ENCODE measurements at places on chromosomes 4 and X.
A peak's percentile ranks its signal among the peaks of the same experiment; 100 is the strongest.

DNA sequence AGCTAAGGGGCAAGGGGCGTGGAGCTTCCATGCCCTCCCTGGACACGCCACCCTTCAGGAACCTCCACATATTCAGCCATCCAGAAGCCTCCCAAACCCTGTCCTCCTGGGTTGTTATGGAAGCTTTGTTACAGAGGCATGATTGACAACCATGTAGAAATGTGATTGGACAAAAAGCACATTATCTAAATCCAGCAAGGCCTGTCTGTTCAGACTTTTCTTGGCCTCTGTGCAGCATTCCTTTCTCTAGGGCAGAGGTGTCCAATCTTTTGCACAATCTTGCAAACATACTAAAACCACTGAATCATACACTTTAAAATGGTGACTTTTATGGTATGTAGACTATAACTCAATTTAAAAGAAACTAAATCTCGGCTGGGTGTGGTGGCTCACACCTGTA lies 12.7 kb downstream of the STEEP1 start:
- no peaks in the 10 kb centered on the region for H3K36me3 ChIP-seq
- H3K27me3 ChIP-seq: no peaks in the 10 kb centered on the region
- H3K4me3 ChIP-seq: no peak overlapping the region
- no peak overlapping the region for H3K27ac ChIP-seq
- DNase-seq: no peak
- H3K4me1 ChIP-seq: no peaks in the 10 kb centered on the region

DNA sequence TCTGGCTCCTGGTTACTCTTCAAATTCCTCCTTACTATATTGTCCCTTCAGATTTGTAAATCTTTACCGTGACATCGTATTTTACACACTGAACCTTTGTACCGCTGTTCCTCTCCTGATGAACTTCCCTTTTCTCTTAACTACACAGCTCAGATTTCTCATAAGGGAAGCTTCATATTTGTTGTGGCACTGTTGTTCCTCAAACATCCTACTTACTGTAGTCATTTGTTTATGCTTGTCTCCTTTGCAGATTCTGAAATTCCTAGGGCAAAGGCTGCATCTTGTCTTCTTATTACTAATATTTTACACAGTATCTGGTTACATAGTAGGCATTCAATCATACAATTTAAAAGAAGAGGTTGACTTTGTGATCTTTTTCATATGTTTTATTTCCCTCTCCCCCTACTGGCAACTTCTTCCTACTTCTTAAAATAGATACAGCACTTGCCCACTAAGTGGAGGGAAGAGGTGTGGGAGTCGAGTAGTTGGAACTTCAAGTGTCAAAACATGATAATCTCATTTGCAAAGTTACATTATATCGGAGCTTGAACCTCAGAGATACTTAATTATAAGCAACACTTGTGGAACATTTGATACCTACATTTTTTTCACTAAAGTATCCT lies 50.0 kb downstream of the TET2 start:
- DNase-seq: no peak
- H3K27me3 ChIP-seq: no peaks in the 10 kb centered on the region
- peaks cover 6% of the 10 kb centered on the region for H3K4me1 ChIP-seq
- H3K36me3 ChIP-seq: no peaks in the 10 kb centered on the region
- no peak overlapping the region for H3K4me3 ChIP-seq

GRCh38 chr4:112142182-112142581 lies 3.1 kb upstream of the FAM241A start:
- no peak overlapping the region for H3K27ac ChIP-seq
- DNase-seq: no peak
- H3K4me1 ChIP-seq: no peaks in the 10 kb centered on the region
- H3K27me3 ChIP-seq: no peaks in the 10 kb centered on the region
- H3K4me3 ChIP-seq: no peak overlapping the region

DNA sequence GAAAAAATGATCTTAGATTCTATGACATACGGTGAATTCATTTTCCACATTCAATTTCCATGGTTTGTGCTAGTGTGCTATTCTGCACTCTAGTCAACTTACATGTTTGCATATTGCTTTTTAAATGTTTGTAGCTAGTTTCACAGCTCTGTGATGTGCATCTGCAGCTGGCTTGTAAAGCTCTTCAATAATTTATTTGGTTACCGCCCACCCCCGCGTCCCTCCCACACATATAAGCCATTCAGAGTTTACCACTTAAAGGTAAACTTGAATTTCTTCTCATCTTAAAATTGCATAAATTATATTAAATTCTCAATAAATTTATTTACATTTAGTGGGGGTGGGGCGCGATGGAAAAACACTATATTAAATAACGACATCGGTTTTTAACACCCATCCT lies 291 bp upstream of the NBDY start:
- no peaks in the 10 kb centered on the region for H3K27me3 ChIP-seq
- peak overlapping the region; percentile 82 for H3K27ac ChIP-seq
- no peaks in the 10 kb centered on the region for H3K36me3 ChIP-seq
- no peak for DNase-seq
- H3K4me1 ChIP-seq: no peaks in the 10 kb centered on the region

DNA sequence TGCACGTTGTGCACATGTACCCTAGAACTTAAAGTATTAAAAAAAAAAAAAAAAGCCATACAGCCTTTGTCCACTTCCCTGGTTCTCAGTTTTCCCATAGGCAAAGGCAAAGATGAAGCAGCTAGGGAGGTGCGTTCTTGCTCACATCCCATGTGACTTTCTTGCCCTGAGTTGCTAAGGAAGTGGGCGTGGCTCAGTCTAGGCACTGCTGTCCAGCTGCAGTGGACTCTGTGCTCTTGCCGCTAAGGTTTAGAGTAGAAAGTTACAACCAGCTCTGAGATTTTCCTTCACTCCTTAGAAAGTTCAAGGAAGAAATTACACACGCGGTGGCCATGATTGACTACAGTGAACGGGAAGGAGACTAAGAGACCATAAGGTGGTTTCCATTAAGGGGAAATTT lies 144.7 kb downstream of the NAA11 start:
- H3K36me3 ChIP-seq: no peaks in the 10 kb centered on the region
- no peaks in the 10 kb centered on the region for H3K27me3 ChIP-seq
- no peak overlapping the region for H3K4me3 ChIP-seq
- H3K4me1 ChIP-seq: no peaks in the 10 kb centered on the region
- no peak for DNase-seq

DNA sequence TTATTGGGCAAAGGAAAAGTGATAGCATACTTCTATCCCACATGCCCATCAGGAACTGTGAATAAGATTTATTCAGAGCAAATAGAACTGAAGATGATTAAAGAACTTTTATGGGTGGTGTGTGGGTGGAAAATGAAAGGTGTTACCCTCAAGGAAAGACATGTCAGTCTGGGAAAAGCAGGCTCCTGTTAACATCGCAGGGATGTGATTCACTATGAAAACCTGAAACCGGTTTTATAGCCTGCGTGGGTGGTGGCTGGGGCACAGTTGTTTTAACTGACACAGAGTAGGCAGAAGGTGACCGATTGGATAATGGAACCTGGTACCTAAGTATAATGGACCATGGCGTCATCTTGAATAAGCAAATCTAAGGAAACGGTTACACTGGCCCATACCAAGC lies 61.3 kb upstream of the CASK start:
- H3K27ac ChIP-seq: no peak overlapping the region
- DNase-seq: no peak
- H3K4me1 ChIP-seq: no peaks in the 10 kb centered on the region

DNA sequence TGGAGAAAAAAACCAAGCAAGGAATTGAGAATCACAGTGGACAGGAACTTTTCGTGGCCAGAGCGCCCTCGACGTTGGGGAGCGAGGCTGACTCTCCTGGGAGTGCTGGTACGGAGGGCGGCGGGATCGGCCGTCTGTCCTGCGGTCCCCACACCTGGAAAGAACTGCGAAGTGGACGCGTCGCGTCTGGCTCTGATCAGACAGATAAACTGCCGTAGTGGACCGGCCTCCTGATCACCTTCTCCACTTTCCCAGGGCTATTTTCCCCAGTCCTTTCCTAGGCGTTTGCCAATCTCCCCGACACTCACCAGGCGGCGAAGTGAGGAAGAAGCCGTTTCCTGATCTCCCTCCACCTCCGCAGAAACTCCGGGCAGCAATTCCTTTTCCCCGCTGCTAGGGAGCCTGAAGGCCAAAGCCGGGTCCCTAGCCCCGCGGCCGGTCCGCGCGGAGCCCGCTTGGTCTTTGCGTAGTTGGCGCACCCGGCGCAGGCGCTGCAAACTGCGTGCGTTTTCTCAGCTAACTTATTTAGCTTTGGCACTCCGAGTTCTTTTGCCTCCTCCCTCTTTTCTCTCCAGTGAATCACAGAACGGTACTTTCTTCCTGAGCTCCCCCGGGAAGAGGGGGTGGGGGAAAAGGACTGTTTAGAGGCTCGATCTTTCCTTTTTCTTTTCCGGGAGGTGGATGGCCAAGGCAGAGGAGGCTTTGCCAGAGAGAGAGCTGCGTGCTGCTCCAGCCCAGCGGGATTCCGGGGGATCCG lies at the start of gene ARSJ:
TSS of gene ARSJ (minus strand) at position 500 of the 757 bp plus-strand sequence. CDS start 813 bp downstream, outside the sequence.
- peak; percentile 55 for DNase-seq
- peak within 1 kb of the TSS; percentile 89 for H3K27ac ChIP-seq
- H3K27me3 ChIP-seq: no peaks in the 10 kb centered on the region
- H3K4me3 ChIP-seq: peak within 1 kb of the TSS; percentile 49
- no peaks in the 10 kb centered on the region for H3K4me1 ChIP-seq

DNA sequence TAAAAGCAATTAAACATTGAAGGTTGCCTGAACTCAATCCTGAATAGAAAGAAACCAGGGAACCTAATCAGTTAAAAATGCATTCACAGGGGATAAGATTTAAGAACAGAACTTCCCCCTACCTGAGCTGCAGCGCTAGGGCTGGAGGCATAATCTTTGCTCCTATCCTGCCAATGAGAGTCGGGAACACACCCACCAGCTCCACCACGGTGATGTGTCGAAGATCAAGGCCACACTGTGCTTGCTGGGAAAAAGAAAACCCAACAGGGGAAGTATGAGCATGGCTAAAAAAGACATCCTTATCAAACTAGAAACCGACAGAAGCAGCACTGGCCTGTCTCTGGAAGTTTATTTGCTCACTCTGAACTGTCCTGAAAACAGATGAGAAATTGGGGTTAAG lies 66.3 kb downstream of the SRPX start:
- H3K4me1 ChIP-seq: no peaks in the 10 kb centered on the region
- DNase-seq: no peak
- no peak overlapping the region for H3K27ac ChIP-seq

- no peak for DNase-seq
- no peak overlapping the region for H3K27ac ChIP-seq
- no peak overlapping the region for H3K4me3 ChIP-seq
Measured at GRCh38 chr4:67332627-67333026, 212.7 kb downstream of the CENPC start.

DNA sequence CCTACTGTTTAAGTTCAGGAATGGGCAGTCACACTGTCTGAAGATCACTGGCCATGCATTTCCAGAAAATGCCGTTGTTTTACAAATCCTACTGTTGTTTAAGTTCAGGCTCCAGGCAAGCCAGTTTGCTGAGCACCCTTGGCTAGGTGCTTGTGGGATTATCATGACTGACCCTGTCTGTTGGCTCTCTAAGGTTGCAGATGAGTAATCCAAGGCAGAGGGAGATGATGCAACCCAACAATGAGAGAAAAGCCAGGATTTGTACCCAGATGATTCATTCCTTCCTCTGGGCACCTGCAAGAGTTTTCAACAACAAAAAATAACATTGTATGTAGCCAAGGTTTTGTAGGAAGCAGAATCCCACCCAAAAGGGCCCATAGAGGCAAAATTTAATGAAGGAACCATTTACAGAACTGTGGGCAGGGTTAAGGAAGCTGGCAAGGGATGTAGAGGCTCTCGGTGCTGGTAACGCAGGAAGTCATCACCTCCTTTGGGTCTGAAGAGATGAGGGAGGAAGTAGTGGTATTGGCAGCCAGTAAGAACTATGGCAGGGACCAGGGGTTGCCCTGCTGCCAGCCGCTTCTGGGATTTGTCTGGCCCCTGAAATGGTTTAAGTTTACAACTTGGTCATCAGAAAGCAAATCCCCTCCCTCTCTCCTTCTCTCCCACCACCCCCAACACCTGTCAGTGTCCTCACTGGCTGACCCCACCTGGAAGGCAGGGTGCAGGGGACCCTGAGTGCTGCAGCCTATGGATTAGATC lies 54.8 kb downstream of the MSX1 start:
- DNase-seq: no peak
- H3K36me3 ChIP-seq: no peaks in the 10 kb centered on the region
- H3K27ac ChIP-seq: no peak overlapping the region

GRCh38 chr4:182576601-182577289 lies 333.5 kb downstream of the TENM3 start:
- no peaks in the 10 kb centered on the region for H3K4me1 ChIP-seq
- no peaks in the 10 kb centered on the region for H3K27me3 ChIP-seq
- H3K4me3 ChIP-seq: no peak overlapping the region
- DNase-seq: no peak
- no peaks in the 10 kb centered on the region for H3K36me3 ChIP-seq
- H3K27ac ChIP-seq: no peak overlapping the region

DNA sequence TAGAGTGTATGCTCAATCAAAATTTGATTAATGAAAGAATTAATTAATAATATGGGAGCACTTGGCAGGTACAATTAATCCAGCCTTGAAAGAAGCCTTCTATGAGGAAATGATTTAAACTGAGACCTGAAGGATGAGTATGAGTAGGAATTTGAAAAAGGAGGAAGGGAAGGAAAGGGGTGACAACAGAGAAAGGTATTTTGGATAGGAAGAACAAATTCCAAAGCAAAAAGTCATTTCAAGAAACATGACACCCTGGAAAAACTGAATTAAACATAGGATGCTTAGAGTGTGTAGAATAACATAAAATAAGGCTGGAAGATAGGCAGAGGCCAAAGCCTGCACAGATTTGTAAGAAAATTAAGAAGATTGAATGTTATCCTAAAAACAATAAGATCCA lies 29.6 kb downstream of the PHOX2B start:
- H3K36me3 ChIP-seq: no peaks in the 10 kb centered on the region
- no peak overlapping the region for H3K4me3 ChIP-seq

DNA sequence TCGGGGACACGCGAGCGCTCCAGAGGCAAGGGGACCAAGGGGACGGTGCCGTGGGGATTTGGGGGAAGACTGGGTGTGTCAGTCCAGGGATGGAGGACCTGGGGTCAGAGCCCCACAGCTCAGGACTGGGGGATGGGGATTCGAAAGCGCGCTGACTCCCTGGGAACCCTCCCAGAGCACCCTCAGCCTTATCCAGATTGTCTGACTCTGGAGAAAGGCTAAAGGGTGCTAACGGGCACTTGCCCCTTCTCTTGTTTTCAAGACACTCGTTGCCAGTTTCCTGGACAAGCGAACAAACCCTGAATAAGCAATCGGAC lies 1.1 kb downstream of the DOCK11 start:
- H3K4me1 ChIP-seq: no peaks in the 10 kb centered on the region
- peak overlapping the region; percentile 75 for H3K4me3 ChIP-seq
- H3K27ac ChIP-seq: peak overlapping the region; percentile 87
- no peak for DNase-seq
- no peaks in the 10 kb centered on the region for H3K27me3 ChIP-seq

- H3K4me3 ChIP-seq: no peak overlapping the region
- no peak for DNase-seq
- no peaks in the 10 kb centered on the region for H3K36me3 ChIP-seq
- H3K4me1 ChIP-seq: no peaks in the 10 kb centered on the region
Measured at GRCh38 chr4:85696661-85697060, 221.7 kb downstream of the ARHGAP24 start.

- H3K27me3 ChIP-seq: no peaks in the 10 kb centered on the region
- no peaks in the 10 kb centered on the region for H3K36me3 ChIP-seq
- H3K27ac ChIP-seq: no peak overlapping the region
Measured at GRCh38 chr4:69051576-69051943, 44.7 kb upstream of the UGT2B7 start.

GRCh38 chr4:173264684-173265185 lies 69.4 kb downstream of the HMGB2 start:
- DNase-seq: peak; percentile 29
- no peak overlapping the region for H3K4me3 ChIP-seq
- H3K36me3 ChIP-seq: no peaks in the 10 kb centered on the region
- no peaks in the 10 kb centered on the region for H3K27me3 ChIP-seq
- H3K4me1 ChIP-seq: no peaks in the 10 kb centered on the region
- H3K27ac ChIP-seq: peak overlapping the region; percentile 9

All from uterus (tissue), 4 donors.